ENCODE measurements at places on chromosomes 13 and 19.

- DNase-seq: no peak
These were observed 263.1 kb downstream of the FGF14 start for GRCh38 chr13:102138635-102139190.

- DNase-seq: no peak
These were observed 4.4 kb upstream of the LTBP4 start for GRCh38 chr19:40596608-40597328.

DNA sequence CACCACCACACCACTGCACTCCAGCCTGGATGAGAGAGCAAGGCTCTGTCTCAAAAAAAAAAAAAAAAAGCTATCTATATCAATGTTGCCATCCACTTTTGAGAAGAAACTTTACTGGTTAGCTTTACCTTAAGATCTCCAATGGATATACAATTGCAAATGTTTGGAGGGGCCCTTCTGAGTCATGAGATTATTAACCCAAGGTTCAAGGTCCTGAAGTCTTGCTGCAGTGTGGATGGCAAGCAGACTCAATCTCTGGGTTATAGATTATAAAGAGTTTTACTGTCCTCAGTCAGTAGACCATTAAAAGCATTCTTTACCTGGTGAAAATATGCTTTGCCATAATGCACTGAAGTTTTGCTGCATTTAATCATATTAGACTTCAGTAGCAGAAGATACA is 3.7 kb upstream of the ZNF431 start:
- DNase-seq: no peak

GRCh38 chr13:45137526-45137925 is 17.2 kb downstream of the GTF2F2 start:
- no peak for DNase-seq

DNA sequence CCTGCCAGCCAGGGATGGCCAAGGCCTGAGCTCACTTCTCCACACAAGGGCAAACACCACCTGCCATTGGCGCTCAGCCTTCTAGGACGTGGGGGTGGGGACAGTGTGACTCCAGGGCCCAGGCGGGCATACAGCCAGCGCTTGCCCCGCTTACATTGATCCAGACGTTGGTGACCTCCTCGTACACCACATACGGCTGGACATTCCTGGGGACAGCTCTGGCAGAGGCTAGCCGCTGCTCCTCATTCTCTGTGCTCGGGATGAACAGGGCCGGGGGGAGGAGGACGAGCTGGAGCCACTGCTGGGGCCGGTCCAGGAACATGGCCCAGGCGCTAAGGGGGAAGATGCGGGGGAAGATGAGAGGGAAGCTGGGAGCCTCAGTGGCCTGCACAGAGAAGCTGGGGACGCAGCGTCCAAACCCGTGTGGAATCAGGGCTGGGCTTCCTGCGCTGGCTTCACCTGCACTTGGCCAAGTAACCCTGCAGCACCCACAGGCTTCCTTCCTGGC is 25.1 kb upstream of the MYDGF start:
- no peak for DNase-seq

- no peak for DNase-seq
These were observed 135.1 kb downstream of the LMO7 start for GRCh38 chr13:75771226-75771625.
